ENCODE measurements at places on chromosomes 11 and 22. TPM values are rescaled to one million over a fixed set of nuclear protein-coding genes. Genes with fewer than 3 reads are reported as not detected.

DNA sequence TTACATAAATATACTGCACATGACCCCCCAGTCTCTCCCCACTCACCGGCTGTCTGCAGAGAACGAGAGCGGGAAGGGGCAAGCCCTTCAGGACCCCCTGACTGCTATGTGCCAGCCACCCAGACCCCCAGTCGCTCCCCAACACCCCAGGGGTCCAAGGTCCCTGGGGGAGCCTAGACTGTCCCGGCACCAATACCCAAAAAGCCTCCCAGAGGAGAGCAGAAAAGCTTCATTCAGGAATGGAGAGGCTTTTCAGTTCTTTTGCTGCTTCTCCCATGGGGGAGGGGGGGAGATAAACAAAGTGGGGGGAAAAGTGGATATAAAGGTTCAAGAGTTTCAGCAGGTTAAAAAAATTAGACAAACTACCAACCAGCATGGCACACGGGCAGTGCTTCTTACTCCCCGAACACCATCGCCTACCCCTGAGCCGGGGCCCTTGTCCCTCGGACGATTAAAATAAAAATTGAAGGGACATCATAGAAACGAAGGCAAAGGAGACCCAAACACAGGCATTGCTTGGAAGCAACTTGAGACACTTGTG lies 1.3 kb downstream of the CSNK1E start:
- no peak for DNase-seq

ADAMTS15 gene
- total RNA-seq: 0.08 TPM

DNA sequence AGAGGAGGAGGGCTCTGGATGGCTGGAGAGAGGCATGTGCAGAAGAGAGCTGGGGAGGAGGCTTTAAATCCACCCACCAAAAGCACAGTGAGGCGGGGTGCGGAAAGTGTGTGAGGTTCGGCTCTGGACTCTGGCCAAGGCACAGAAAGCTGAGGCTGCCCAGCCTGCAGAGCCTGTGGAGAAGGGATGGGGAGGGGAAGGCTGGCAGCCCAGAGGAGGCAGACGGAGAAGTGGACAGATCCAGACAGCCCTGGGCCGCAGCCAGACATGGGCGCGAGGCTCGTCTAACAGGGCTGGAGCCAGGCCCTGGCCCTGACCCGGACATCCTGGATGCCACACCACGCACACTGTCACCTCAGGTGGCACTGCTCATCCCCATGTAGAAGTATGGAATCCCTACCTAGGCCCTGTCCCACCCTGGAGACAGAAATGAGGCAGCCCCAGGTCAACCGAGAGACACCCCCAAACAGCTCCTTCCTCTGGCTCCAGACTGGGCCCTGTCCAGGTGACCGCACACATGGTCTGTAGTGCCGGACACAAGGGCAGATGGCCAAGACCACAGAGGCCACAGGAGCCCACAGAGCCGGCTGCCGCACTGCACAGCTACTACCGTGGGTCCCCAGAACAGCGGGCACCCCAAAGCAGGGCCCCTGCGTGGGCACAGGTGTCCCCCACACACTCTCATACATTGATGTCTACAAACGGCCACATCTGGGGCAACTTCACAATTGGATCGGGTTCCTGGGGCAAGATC lies 16.6 kb upstream of the MOB2 start:
- DNase-seq: no peak

DNA sequence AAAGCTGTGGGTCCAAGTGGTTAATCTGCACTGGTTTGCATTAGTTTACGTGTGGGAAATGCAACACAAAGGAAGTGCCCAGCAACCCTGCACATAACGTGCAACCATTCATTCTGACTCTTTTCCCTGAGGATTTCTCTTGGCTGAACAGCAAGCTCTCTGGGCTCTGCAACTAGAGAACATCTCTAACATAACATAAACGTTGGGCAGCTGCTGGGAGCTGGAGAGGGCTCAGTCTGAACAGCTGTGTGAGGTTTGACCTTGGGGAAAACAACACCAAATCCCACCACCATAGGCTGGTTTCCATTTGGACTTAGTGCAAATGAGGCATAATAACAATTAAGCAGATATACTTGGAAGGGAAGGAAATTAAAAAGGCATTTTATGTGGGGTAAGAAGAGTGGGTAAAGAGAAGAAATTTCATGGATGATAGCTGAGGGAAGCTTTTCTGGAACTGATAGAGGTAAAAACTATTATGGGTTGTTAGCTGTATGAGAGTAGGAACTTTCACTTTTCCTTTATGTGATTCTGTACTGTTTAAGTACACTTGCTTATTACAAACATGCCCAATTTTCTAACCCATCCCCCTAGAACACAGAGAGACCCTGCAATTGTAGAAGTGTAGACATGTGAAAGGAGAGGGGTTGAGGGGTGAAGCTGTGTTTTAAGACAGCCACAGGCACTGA lies 76.2 kb downstream of the SNX19 start:
- no peak for DNase-seq

GRCh38 chr11:116510886-116511650 lies 261.7 kb downstream of the BUD13 start:
- DNase-seq: no peak

APOBEC3H gene
- total RNA-seq: 75.5 TPM
